Neuronal stem cell (in vitro differentiated cells): ENCODE measurements at places on chromosomes 16 and 17.
A peak's percentile ranks its signal among the peaks of the same experiment; 100 is the strongest.

GRCh38 chr16:1134776-1135458, 18.0 kb upstream of the CACNA1H start:
- no peak overlapping the region for H3K4me3 ChIP-seq
- no peak overlapping the region for H3K27ac ChIP-seq
- peaks cover 31% of the 10 kb centered on the region for H3K27me3 ChIP-seq
- no peaks in the 10 kb centered on the region for H3K36me3 ChIP-seq
- no peak for DNase-seq

DNA sequence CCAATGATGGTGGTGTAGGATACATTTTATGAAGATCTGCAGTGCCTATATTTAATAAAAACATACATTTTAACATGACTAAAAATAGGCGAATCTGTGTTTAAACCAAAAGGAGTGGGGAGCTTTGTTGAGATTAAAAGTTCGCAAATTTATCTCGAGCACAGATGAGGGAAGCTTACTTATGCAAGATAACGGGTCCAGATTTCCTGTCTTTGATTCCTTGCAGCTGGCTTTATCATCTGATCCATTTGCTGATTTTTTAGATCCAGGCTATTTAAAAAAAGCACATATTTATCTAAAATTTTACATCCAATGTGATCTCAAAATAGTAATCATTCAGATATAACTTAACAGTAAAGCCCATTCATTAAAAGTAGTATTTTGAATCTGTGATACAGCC, 57.0 kb upstream of the INTS2 start:
- no peak overlapping the region for H3K27ac ChIP-seq
- H3K36me3 ChIP-seq, result peaks cover 19% of the 10 kb centered on the region
- no peaks in the 10 kb centered on the region for H3K4me1 ChIP-seq
- H3K27me3 ChIP-seq, result no peaks in the 10 kb centered on the region

DNA sequence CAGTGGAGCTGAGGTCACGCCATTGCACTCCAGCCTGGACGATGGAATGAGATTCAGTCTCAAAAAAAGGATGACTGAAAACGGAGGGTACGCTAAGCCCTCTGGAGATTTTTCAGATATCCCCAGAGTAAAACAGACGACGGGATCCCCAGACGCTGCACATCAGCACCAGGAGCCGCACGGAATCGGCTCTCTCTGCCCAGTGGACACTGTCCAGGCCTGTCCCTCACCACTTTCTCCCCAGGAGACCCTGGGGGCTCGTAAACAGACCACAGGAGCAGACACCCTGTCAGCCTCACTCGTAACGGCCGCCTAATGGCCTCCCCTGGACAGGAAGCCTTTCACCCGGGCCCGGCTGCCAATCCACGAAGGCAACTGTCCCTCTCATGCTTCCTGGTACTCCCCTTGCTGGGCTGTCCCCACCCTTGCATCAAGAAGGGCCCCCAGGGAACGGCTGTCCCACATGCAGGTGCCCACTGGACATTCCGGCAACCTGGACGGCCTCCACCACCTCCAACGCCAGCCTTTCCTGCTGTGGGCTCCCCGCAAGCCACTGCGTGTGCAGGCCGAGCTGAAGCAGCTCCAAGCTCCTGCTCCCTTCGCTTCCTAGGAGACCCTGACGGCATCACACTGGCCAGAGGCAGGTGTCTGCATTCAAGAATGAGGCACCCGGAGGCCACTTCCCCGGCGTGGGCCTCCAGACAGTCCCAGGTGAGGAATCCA, 74.3 kb downstream of the TIMM22 start:
- no peak overlapping the region for H3K27ac ChIP-seq
- no peaks in the 10 kb centered on the region for H3K27me3 ChIP-seq
- no peak for DNase-seq
- peaks cover 26% of the 10 kb centered on the region for H3K36me3 ChIP-seq
- H3K4me3 ChIP-seq, result no peak overlapping the region

DNA sequence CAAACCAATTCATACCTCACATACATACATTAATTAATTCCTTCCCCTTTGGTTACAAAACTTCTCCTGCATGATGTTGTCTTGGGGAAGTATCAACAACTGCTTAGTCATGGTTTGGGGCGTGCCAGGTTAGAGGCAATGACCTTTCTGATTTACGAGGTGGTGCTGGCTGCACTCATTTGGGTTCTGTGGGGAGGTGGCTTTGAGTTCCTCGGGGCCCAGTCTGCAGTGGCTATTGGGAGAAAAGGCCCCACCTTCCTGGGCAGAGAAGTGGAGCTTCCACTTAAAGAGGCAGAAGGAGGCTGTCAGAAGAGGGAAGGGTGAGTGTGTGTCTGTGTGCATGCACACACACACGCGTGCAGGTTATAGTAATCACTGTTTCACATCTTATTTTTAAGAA, 10.2 kb upstream of the ETV4 start:
- H3K36me3 ChIP-seq, result no peaks in the 10 kb centered on the region
- no peak overlapping the region for H3K4me3 ChIP-seq
- H3K27ac ChIP-seq, result no peak overlapping the region
- no peak for DNase-seq
- H3K27me3 ChIP-seq, result no peaks in the 10 kb centered on the region

- no peak overlapping the region for H3K27ac ChIP-seq
- peaks cover 11% of the 10 kb centered on the region for H3K36me3 ChIP-seq
- H3K4me3 ChIP-seq, result no peak overlapping the region
- H3K4me1 ChIP-seq, result no peaks in the 10 kb centered on the region
These were observed 146.6 kb downstream of the TRIM37 start for GRCh38 chr17:58960068-58960467.

DNA sequence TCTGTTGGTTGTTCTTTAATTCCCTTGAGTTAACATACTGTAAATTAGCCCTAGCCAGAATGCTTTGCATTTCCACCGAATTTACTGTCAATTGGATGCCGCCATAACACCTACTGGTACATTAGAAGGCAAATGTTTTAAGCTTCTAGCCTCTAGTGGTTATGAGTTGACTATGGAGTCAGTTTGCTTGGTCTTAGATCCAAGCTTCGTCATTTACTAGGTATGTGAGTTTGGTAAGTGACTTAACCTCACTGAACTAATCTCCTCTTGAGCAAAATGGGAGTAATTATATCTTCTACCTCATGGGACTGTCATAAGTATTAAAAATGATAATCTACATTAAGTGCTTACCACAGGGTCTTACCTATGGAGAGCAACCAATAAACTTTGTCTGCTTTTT, 20.4 kb upstream of the CDH11 start:
- no peaks in the 10 kb centered on the region for H3K27me3 ChIP-seq
- no peak for DNase-seq
- no peak overlapping the region for H3K4me3 ChIP-seq
- H3K4me1 ChIP-seq, result no peaks in the 10 kb centered on the region
- H3K27ac ChIP-seq, result no peak overlapping the region
- H3K36me3 ChIP-seq, result no peaks in the 10 kb centered on the region

- no peak overlapping the region for H3K27ac ChIP-seq
- H3K36me3 ChIP-seq, result peaks cover 34% of the 10 kb centered on the region
- no peak for DNase-seq
- H3K27me3 ChIP-seq, result no peaks in the 10 kb centered on the region
- no peak overlapping the region for H3K4me3 ChIP-seq
- peaks cover 41% of the 10 kb centered on the region for H3K4me1 ChIP-seq
These were observed 315.6 kb downstream of the SEC14L1 start for GRCh38 chr17:77456271-77456950.

DNA sequence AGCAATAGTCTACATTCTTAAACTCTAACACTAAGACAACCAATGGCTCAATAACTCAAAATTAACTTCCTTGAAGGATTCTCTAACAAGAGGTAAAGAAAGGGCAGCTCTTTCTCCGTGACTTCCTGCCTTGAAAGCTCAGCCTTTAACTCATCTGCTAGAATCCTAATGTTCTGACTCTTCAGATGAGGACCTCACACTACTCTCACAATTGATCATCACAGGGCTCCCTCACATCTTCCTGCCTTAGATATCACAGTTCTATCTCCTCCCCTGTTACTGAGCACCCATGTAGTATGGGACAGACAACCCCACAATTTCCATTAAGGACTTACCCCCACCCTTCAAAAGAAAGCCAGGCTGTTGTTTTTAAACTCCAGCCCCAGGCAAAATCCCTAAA, 33.5 kb downstream of the SMURF2 start:
- no peak overlapping the region for H3K27ac ChIP-seq
- no peak for DNase-seq
- H3K36me3 ChIP-seq, result no peaks in the 10 kb centered on the region

- H3K4me1 ChIP-seq, result peaks cover 35% of the 10 kb centered on the region
- peak overlapping the region; percentile 61 for H3K27ac ChIP-seq
- no peak overlapping the region for H3K4me3 ChIP-seq
- no peaks in the 10 kb centered on the region for H3K27me3 ChIP-seq
These were observed 14.6 kb downstream of the RND2 start for GRCh38 chr17:43039646-43040045.

DNA sequence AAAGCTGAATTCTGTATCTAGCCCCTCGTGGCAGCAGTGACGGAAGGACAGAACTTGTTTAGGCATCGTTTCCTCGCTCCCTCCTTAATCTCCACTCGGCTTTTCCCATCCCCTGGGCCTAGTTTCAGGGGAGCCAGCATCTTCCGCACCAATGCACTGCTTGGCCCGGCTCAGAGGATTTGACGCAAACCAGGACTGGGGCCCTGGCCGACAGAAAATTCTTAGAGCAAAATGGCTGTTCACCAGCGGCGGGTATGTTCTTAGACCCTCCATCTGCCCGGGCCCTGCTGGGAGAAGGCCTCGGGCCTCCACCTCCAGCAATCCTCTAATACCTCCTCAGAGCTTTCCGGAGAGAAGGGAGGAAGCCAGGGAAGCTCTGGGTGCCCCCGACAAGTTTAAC, 54.6 kb downstream of the TBC1D16 start:
- DNase-seq, result no peak
- H3K4me1 ChIP-seq, result peaks cover 17% of the 10 kb centered on the region
- H3K27ac ChIP-seq, result no peak overlapping the region
- no peak overlapping the region for H3K4me3 ChIP-seq
- peaks cover 47% of the 10 kb centered on the region for H3K36me3 ChIP-seq

- H3K36me3 ChIP-seq, result no peaks in the 10 kb centered on the region
- H3K4me3 ChIP-seq, result no peak overlapping the region
- peaks cover 10% of the 10 kb centered on the region for H3K4me1 ChIP-seq
- H3K27me3 ChIP-seq, result no peaks in the 10 kb centered on the region
These were observed 30.1 kb upstream of the SNN start for GRCh38 chr16:11638140-11638539.

GRCh38 chr17:76643553-76644148, at the start of gene ST6GALNAC1:
Gene ST6GALNAC1 (minus strand): TSS chr17:76643757. CDS start chr17:76643638, 119 bp downstream.
- no peaks in the 10 kb centered on the region for H3K36me3 ChIP-seq
- H3K4me3 ChIP-seq, result no peak within 1 kb of the TSS
- peaks cover 7% of the 10 kb centered on the region for H3K4me1 ChIP-seq
- DNase-seq, result no peak
- no peak within 1 kb of the TSS for H3K27ac ChIP-seq

DNA sequence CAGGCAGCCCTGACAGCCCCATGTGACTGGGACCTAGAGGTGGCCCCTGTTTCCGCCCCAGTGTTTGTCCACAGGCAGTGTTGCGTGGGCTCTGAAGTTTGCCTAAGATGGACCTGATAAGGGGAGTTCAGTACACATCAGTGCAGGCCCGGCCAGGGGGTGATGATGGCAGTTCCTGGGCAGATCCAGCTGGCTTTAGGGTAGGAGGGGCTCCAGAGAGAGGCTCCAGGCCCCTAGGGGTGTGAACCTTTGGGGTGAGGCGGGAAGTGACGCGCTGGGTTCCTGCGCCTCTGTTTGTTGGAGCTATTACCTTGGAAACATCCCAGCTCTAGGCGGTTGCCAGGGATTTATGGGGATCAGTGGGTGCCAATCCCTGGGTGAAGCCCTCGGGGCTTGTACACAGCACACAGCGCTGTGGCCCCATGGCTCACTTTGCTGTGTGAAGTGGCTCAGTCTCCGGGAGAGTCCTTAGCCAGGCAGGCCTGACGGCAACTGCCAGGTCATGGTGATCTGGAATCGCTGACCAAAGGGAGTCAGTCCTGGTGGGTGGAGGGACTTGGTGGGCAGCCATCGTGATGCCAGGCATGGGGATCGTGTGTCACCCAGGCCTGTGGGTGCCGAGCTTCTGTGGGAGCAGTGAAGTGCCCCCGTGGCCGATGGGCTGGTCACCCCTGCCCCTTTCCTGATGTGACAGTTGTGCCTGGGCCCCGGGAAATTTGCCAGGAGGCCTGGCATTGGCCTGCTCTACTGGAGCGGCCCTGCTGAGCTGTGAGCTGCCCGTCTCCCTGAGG, 146.1 kb downstream of the SEC14L1 start:
- H3K4me1 ChIP-seq, result peaks cover 5% of the 10 kb centered on the region
- H3K36me3 ChIP-seq, result no peaks in the 10 kb centered on the region
- H3K27ac ChIP-seq, result no peak overlapping the region
- peaks cover 22% of the 10 kb centered on the region for H3K27me3 ChIP-seq
- H3K4me3 ChIP-seq, result no peak overlapping the region

DNA sequence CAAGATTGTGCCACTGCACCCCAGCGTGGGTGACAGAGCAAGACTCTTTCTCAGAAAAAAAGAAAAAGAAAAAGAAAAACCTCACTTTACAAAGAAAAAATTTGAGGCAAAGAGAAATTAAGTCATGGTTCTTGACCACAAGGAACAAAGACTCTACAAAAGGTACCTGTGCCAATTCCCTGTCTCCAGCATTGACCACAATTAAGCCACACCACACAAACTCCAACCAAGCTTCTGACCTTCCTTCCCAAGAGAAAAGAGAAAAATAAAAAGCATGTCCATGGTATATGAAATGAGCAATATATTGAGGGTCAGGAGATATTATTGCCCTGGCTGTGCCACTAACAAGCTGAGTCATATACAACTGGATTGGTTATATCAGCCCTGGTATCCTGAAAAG, 146.3 kb upstream of the NOG start:
- H3K36me3 ChIP-seq, result no peaks in the 10 kb centered on the region
- no peaks in the 10 kb centered on the region for H3K4me1 ChIP-seq
- H3K4me3 ChIP-seq, result no peak overlapping the region
- no peaks in the 10 kb centered on the region for H3K27me3 ChIP-seq
- DNase-seq, result no peak
- no peak overlapping the region for H3K27ac ChIP-seq

GRCh38 chr16:67403976-67404555, 10.8 kb upstream of the TPPP3 start:
- H3K27ac ChIP-seq, result no peak overlapping the region
- peaks cover 4% of the 10 kb centered on the region for H3K4me1 ChIP-seq
- H3K4me3 ChIP-seq, result no peak overlapping the region
- DNase-seq, result no peak
- no peaks in the 10 kb centered on the region for H3K36me3 ChIP-seq
